CD4-positive, alpha-beta T cell (primary cell): ENCODE measurements at places on chromosomes 3 and 15.

DNA sequence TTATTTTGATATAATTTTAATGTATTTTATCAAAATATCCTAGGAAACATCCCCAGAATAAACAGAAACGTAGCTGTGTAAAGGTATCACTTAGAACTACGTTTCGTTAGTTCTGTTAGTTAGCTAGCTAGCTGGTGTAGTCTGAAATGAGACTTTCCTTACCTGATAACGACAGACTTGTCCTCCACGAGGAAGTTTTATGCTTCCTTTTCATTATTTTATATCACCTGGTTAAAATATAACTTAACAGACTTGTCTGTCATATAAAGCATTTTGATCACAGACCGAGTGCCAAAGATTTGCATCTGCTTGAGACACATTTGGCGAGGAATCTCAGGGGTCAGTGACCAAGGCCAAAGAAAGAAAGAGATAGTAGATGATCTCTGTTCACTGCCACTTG lies 829.5 kb downstream of the VGLL3 start:
- H3K27ac ChIP-seq, result no peak overlapping the region
- H3K4me1 ChIP-seq, result no peaks in the 10 kb centered on the region
- DNase-seq, result no peak
- no peaks in the 10 kb centered on the region for H3K27me3 ChIP-seq
- H3K36me3 ChIP-seq, result no peaks in the 10 kb centered on the region

GRCh38 chr3:122580470-122580869 lies 3.0 kb downstream of the PARP15 start:
- no peak overlapping the region for H3K4me3 ChIP-seq
- H3K27ac ChIP-seq, result no peak overlapping the region
- H3K27me3 ChIP-seq, result no peaks in the 10 kb centered on the region
- DNase-seq, result no peak
- peaks cover 11% of the 10 kb centered on the region for H3K36me3 ChIP-seq
- H3K4me1 ChIP-seq, result peaks cover 16% of the 10 kb centered on the region

DNA sequence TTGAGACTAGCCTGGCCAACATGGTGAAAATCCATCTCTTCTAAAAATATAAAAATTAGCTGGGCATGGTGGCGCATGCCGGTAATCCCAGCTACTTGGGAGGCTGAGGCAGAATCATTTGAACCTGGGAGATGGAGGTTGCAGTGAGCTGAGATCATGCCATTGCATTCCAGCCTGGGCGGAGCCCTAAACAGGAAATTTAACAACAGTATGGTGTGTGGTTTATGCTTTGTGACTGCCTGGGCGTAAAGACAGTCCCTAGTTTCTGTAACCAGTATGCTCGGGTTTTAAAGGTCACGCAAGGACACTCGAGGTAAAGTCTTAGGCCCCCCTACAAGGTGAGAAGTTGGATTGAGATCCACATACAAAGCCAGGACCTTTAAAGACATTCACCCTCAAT lies 43.3 kb downstream of the USP50 start:
- H3K4me1 ChIP-seq, result no peaks in the 10 kb centered on the region
- no peak for DNase-seq
- H3K27ac ChIP-seq, result no peak overlapping the region
- no peak overlapping the region for H3K4me3 ChIP-seq
- H3K27me3 ChIP-seq, result no peaks in the 10 kb centered on the region
- peaks cover 43% of the 10 kb centered on the region for H3K36me3 ChIP-seq

- H3K27ac ChIP-seq, result no peak overlapping the region
- H3K4me3 ChIP-seq, result no peak overlapping the region
- no peaks in the 10 kb centered on the region for H3K27me3 ChIP-seq
- H3K4me1 ChIP-seq, result no peaks in the 10 kb centered on the region
- H3K36me3 ChIP-seq, result no peaks in the 10 kb centered on the region
- DNase-seq, result no peak
Observed at GRCh38 chr3:167996514-167996913, 99.2 kb downstream of the GOLIM4 start.

DNA sequence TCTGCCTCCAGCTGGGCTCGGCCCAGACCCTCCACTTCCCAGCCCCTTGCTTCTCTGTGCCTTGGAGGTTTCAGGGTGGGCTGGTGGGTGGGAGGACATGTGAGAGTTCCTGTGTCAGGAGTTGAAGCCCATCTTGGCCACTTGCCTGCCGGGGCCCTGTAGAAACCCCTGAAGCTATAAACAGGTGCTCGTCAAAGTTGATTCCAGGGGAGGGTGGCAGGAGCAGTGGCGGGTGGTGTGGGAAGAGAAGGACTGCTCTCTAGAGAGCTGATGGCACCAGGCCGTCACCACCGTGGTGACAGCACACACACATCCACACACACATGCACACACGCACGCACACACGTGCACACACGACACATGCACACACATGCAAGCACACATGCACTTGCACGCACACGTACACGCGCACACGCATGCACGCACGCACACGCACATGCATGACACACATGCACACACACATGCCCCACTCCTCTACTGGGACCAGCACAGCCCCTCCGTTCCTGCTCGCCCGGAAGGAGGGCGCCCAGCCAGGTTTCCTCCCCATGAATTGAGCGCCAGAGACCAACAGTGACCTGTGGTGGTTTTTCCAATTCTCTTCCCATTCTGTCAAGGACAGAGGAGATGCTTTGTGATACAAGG lies 56.3 kb upstream of the CGNL1 start:
- no peaks in the 10 kb centered on the region for H3K27me3 ChIP-seq
- H3K27ac ChIP-seq, result no peak overlapping the region
- DNase-seq, result no peak
- no peaks in the 10 kb centered on the region for H3K36me3 ChIP-seq
- H3K4me1 ChIP-seq, result no peaks in the 10 kb centered on the region

- H3K36me3 ChIP-seq, result no peaks in the 10 kb centered on the region
- no peaks in the 10 kb centered on the region for H3K4me1 ChIP-seq
- H3K4me3 ChIP-seq, result no peak overlapping the region
- H3K27ac ChIP-seq, result no peak overlapping the region
Observed at GRCh38 chr3:14699643-14700042, 24.7 kb downstream of the C3orf20 start.

- H3K27me3 ChIP-seq, result no peaks in the 10 kb centered on the region
- DNase-seq, result no peak
- no peak overlapping the region for H3K27ac ChIP-seq
Observed at GRCh38 chr3:163056874-163057497, 1560.4 kb downstream of the OTOL1 start.

DNA sequence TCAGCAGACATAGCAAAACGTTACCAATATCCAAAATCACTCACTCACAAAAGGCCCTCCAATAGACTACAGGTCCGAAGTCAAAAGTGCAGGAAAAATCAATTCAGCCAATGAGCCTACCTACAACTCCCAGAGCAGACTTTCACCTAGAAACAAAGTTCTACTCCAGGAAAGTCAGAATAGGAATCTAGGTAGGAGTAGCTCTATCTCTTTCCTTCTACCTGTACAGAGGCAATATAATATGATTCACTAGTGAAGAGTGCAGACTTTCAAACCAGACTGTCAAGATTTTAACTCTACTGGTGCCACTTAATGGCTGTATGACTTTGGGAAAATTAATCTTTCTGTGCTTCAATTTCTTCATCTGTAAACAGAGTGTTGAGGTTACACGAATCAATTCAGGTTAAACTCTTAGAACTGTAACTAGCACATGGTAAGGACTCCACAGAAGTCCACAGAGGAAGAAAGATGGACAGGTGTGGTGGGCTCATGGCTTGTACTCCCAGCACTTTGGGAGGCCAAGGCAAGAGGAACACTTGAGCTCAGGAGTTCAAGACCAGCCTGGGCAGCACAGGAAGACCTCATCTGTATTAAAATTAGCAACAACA lies 9.4 kb downstream of the DCUN1D1 start:
- H3K27ac ChIP-seq, result no peak overlapping the region
- DNase-seq, result no peak
- no peaks in the 10 kb centered on the region for H3K27me3 ChIP-seq
- peaks cover 19% of the 10 kb centered on the region for H3K4me1 ChIP-seq
- H3K4me3 ChIP-seq, result no peak overlapping the region
- H3K36me3 ChIP-seq, result no peaks in the 10 kb centered on the region

- no peaks in the 10 kb centered on the region for H3K36me3 ChIP-seq
- peaks cover 5% of the 10 kb centered on the region for H3K27me3 ChIP-seq
- DNase-seq, result no peak
- H3K27ac ChIP-seq, result no peak overlapping the region
Observed at GRCh38 chr15:75107516-75107907, 84.1 kb downstream of the PPCDC start.

DNA sequence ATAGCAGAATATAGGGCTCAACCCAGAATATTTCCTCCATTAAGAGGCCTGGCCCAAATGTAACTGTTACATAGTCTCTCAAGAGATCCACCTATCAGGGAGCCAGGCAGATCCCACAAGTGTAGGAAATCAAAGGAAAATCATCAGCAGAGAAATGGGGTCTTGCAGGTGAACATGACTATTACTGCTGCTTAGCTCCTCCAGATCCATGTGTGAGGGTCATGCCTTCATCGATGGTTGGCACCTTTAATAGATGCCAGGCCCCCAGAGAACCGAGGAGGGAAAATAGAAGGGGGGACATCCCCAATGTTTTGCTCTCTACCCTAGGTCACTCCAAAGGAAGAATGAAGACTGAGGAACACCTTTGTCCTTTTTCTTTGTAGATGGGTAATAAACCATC lies 1029.9 kb upstream of the CADM2 start:
- H3K4me3 ChIP-seq, result no peak overlapping the region
- DNase-seq, result no peak
- H3K27ac ChIP-seq, result no peak overlapping the region
- no peaks in the 10 kb centered on the region for H3K27me3 ChIP-seq
- no peaks in the 10 kb centered on the region for H3K36me3 ChIP-seq

DNA sequence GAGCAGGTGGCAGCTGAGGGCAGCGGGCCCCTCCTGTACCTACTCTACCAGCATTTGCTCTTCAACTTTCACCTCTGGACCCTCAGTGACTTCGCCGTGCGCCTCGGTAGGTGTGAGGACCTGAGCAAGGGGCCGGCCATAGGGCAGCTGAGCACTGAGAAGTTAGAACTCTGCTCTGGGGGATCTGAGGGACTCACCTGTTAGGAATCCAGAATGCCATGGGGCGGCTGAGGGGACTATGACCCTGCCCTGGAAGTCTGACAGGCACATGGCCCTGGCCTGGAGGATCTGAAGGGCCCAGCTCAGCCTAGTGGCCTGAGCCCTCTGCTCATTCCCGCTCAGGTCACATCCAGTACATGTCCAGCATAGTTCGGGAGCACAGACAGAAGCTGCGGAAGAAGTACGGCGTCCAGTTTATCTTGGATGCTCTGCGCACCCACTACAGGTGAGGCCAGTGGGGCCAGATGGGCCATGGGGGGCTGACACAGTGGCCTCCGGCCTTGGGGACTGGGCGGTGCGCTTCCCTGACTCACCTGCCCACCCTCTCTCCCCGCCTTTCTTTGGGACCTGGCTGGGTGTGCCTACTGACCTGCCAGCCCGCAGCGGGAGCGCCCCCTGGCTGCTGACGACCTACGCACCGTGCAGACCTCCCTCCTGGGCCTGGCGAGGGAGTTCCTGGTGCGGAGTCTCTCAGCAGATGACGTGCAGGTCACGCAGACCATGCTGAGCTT lies 18.8 kb downstream of the NBEAL2 start:
- no peak overlapping the region for H3K4me3 ChIP-seq
- peak; percentile 82 for DNase-seq
- H3K27me3 ChIP-seq, result no peaks in the 10 kb centered on the region
- peaks cover 35% of the 10 kb centered on the region for H3K4me1 ChIP-seq
- H3K36me3 ChIP-seq, result peaks cover 98% of the 10 kb centered on the region
- no peak overlapping the region for H3K27ac ChIP-seq

- H3K4me3 ChIP-seq, result no peak overlapping the region
- H3K27ac ChIP-seq, result no peak overlapping the region
- no peaks in the 10 kb centered on the region for H3K27me3 ChIP-seq
- H3K4me1 ChIP-seq, result no peaks in the 10 kb centered on the region
- no peaks in the 10 kb centered on the region for H3K36me3 ChIP-seq
Observed at GRCh38 chr15:71252044-71252739, 136.9 kb downstream of the THSD4 start.

- H3K4me1 ChIP-seq, result peaks cover 28% of the 10 kb centered on the region
- no peaks in the 10 kb centered on the region for H3K27me3 ChIP-seq
- peaks cover 8% of the 10 kb centered on the region for H3K36me3 ChIP-seq
- peak overlapping the region; percentile 82 for H3K4me3 ChIP-seq
- no peak for DNase-seq
Observed at GRCh38 chr15:56917652-56918045, 795 bp upstream of the TCF12 start.

DNA sequence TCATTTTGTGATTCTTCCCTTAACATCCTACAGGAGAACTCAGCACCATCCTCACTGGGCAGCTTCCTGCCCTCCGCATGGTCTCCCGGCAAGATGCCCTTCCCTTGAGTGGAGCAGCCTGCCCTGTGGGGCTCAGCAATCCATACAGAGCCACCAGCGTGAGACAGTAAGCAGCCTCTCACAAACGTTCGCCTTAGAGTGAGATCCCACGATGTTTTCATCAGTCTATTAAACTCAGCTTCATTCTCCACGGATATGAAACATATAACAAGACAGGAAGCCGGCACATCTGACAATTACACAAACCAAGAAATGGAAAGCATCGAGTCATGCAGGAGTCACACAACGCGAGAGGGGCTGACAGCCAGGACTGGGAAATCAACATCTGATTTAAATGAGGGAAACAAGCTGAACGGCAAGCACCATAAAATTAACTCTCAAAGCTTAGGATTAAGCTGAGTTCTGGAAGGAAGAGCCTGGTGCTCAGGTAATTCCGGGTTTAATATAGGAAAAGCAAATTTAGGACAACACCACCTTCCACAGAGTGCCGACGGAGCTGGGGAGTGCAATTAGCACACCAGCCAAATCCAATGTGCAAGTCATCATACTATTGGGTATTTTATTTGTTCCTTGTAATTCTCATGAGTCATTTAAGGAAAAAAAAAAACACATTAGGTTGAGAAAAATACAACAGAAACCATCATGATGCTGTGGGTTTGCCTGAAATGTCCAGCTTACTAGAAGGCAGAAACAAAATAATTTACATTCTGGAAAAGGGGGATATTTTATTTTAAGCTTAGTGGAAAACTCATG lies 272.0 kb downstream of the OCA2 start:
- H3K4me1 ChIP-seq, result no peaks in the 10 kb centered on the region
- H3K27ac ChIP-seq, result no peak overlapping the region
- H3K27me3 ChIP-seq, result no peaks in the 10 kb centered on the region

DNA sequence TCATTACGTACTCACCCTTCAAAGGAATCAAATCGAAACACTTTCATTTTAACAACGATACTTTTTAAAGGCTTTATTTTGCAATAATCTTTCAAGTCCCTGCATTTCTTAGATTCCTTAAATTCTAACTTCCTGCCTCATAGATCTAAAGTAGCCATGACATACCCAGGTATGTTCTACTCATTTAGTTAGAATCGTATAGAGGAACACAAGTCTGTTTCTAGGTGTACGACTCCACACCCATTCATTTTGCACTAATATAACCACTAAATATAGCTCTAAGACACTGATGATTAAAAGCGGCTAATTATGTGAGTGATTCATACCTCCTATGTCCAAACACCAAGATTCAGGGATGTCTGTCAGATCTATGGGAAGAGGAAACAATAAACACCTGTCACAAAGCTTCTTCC lies 1.3 kb downstream of the ATP13A3 start:
- H3K27me3 ChIP-seq, result no peaks in the 10 kb centered on the region
- H3K27ac ChIP-seq, result peak overlapping the region; percentile 66
- DNase-seq, result no peak
- H3K36me3 ChIP-seq, result no peaks in the 10 kb centered on the region
- peaks cover 34% of the 10 kb centered on the region for H3K4me1 ChIP-seq
- H3K4me3 ChIP-seq, result peak overlapping the region; percentile 76

GRCh38 chr15:41914411-41914810 lies 20.6 kb upstream of the SPTBN5 start:
- no peak for DNase-seq
- no peak overlapping the region for H3K27ac ChIP-seq
- no peak overlapping the region for H3K4me3 ChIP-seq
- H3K36me3 ChIP-seq, result peaks cover 40% of the 10 kb centered on the region
- no peaks in the 10 kb centered on the region for H3K27me3 ChIP-seq
- H3K4me1 ChIP-seq, result no peaks in the 10 kb centered on the region

- no peak overlapping the region for H3K27ac ChIP-seq
- no peaks in the 10 kb centered on the region for H3K4me1 ChIP-seq
- DNase-seq, result no peak
- H3K27me3 ChIP-seq, result no peaks in the 10 kb centered on the region
Observed at GRCh38 chr3:12307136-12307535, 18.3 kb downstream of the PPARG start.
